ENCODE measurements at places on chromosomes 2 and 18.

- DNase-seq, result no peak
These were observed 12.3 kb upstream of the CERS6 start for GRCh38 chr2:168443818-168444217.

GRCh38 chr2:232767866-232768265 is 8.5 kb downstream of the KCNJ13 start:
- no peak for DNase-seq

DNA sequence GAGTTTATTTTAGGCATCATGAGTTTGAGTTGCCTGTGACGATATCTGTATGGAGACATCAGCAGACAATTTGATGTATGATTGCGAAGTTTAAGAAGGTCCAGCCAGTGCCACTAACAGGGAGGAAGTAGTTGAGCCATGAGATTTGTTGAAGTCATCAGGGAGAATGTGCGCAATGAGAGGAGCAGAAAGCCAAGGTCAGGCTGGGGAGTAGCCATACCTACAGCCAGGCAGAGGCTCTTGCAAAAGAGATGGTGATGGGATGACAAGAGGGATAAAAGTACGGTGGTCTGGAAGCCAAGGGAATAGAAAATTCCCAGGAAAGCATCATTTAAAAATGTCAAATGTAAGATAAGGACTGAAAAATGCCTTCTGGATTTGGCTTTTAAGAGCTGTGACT is 51.2 kb downstream of the LIMS1 start:
- no peak for DNase-seq

- DNase-seq, result no peak
These were observed 242.7 kb downstream of the TGIF1 start for GRCh38 chr18:3692691-3693090.

- peak; percentile 76 for DNase-seq
These were observed 201.8 kb downstream of the ZFP36L2 start for GRCh38 chr2:43024515-43025011.

DNA sequence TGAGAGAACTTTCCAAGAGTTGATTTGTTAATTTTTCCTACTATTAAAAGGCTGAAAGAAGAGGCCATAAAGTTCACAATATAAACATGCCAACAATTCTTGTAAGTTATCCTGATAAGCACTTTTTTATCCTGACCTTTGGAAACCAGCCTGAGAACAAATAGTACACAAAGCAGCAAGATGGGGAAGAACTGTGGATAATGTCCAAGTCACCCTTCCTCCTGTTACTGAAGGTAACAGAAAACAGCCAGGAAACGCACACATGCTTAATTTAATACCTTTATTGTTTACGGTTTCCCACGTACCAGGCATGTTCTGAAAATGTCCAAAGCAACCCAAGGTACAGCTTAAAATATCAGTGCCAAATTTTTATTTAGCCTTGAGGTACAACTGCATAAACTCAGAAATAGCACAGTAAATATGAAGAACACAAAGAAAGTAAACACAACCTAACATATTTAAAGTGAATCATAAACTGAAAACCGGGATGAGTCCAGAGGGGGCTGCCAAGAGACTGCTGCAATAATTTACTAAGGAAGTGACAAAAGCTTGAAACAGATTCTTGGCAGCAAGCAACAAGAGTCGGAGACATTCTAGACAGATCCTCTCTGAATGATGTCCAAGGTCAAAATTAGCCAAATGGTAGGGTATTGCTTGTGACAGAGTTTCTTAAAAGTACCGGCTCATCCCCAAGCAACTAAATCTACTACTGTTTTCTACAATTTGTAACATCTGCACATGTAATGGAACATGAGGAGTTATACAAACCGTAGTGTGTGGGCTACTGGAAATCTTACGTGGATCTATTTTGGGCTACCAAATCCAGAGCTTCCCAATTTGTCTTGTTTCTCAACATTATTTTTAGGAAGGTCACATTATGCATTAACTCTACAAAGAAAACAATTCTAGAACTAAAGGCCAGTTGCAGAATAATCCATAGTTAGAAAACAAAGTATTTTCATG is 93.2 kb downstream of the CABYR start:
- no peak for DNase-seq

- DNase-seq, result no peak
These were observed 690.4 kb upstream of the NRXN1 start for GRCh38 chr2:51722311-51722710.

Measured in HEK293T (cell line).